Fibroblast of the conjunctiva (primary cell): ENCODE measurements at places on chromosomes 12 and 14.

GRCh38 chr14:93859957-93860356 is 67.2 kb upstream of the FAM181A start:
- no peak for DNase-seq

GRCh38 chr12:86929962-86930361 is 673.8 kb upstream of the MGAT4C start:
- peak; percentile 16 for DNase-seq

DNA sequence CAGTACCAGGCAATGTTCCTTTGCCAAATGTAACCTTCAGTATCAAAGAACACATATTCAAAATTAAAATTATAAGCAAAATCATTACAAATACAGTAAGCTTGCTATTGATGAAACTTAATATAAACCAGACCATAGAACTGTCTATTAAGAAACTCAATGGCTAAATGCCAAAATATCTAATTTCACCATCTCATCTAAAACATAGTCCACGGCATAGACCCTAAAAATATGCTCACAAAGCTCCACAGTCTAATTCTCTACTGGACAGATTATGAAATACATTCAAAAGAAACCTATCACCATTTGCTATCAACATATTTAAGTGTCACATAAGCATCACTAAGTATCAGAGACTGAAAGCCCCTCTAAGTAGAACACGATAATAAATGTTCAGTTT is 25.2 kb downstream of the DUSP16 start:
- no peak for DNase-seq

GRCh38 chr12:112112409-112113133 is 4.0 kb upstream of the NAA25 start:
- DNase-seq: no peak

- no peak for DNase-seq
These were observed 373.5 kb upstream of the CLEC14A start for GRCh38 chr14:38629412-38629811.

GRCh38 chr14:72002731-72003130 is 70.5 kb downstream of the RGS6 start:
- no peak for DNase-seq

GRCh38 chr14:95667249-95667693 is 19.0 kb upstream of the TCL1B start:
- DNase-seq: no peak

DNA sequence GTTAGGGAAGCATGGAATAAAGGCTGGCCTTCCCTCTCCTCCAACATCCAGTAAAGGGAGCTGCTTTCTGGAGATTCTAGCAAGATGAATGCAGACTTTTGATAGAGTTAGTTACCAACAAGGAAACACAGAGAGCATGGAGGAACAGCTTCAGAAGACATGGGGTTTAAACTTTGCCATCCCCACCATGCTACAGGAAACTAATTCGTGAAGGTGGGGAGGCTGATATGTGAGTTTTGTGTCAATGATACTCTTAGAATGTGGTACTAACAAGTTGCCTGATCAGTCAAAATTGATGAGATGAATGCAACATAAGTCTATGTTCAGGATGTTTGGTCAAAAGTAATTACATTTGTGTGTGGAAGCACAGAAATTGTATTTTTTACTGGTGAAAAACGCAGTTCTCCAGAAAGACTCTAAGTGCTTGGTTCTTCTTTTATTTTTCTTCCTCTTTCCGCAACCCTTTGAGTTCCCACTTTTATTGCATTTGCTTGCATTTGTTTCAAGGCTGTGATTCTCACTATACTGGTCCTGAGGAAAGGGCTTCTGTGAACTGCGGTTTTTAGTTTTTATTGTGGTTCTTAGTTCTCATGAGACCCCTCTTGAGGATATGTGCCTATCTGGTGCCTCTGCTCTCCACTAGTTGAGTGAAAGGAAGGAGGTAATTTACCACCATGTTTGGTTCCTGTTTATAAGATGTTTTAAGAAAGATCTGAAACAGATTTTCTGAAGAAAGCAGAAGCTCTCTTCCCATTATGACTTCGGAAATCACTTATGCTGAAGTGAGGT is at the start of gene CLEC4A:
Gene CLEC4A (plus strand): TSS at position 494 of the 789 bp plus-strand sequence. CDS start 262 bp downstream, at position 756.
- no peak for DNase-seq
